ENCODE measurements at places on chromosomes 4 and X. TPM values are rescaled to one million over a fixed set of nuclear protein-coding genes. Genes with fewer than 3 reads are reported as not detected.

Gene RAB41
- total RNA-seq: not detected

Gene PROM1
- total RNA-seq: 4.9 TPM

Gene SHISA3
- 13.3 TPM for total RNA-seq

Gene DLG3
- total RNA-seq: 34.1 TPM

Gene ZMAT1
- 7.3 TPM for total RNA-seq

Gene GLUD2
- 0.18 TPM for total RNA-seq

Gene MGAT4D
- total RNA-seq: not detected

Gene NLGN3
- total RNA-seq: 7.4 TPM

Gene CLIC2
- total RNA-seq: not detected

Gene NRK
- 0.53 TPM for total RNA-seq

Gene IGBP1
- 49.3 TPM for total RNA-seq

Gene GAB1
- 63.9 TPM for total RNA-seq

Gene ERCC6L
- total RNA-seq: 2.9 TPM

Gene APLN
- 0.88 TPM for total RNA-seq

Gene NAA11
- total RNA-seq: not detected

Gene TMEM255A
- 3.1 TPM for total RNA-seq

Gene FABP2
- 5.5 TPM for total RNA-seq

Gene TSPAN5
- total RNA-seq: 24.4 TPM

Gene ERVMER34-1
- 2.9 TPM for total RNA-seq

Gene CHRNA9
- not detected for total RNA-seq

Gene CSAG3
- total RNA-seq: not detected

Gene HMX1
- not detected for total RNA-seq

Gene KIAA1210
- not detected for total RNA-seq

Gene HSFX4
- total RNA-seq: not detected

Gene MAGEA12
- total RNA-seq: not detected

Gene CLGN
- 9.1 TPM for total RNA-seq

Gene SLITRK2
- 0.09 TPM for total RNA-seq

Gene SPANXA1
- not detected for total RNA-seq

Gene PDCL2
- total RNA-seq: not detected

Gene ABLIM2
- total RNA-seq: 5.8 TPM

Gene NSG1
- total RNA-seq: 4.0 TPM

Gene NHSL2
- total RNA-seq: 5.9 TPM

Gene IQCM
- total RNA-seq: not detected

Gene TCEAL7
- total RNA-seq: 3.5 TPM

Gene ANKRD50
- 21.8 TPM for total RNA-seq

Gene IKBKG
- total RNA-seq: 15.1 TPM

Gene SYTL4
- 37.5 TPM for total RNA-seq

Gene MND1
- total RNA-seq: 12.6 TPM

Gene USP51
- 7.3 TPM for total RNA-seq

Gene ATP2B3
- total RNA-seq: 0.14 TPM

Gene ODAM
- total RNA-seq: 24.6 TPM

Gene FHDC1
- total RNA-seq: 0.18 TPM

Gene WDR17
- 0.95 TPM for total RNA-seq

Gene TMEM150C
- total RNA-seq: 5.6 TPM

Gene MBNL3
- 0.46 TPM for total RNA-seq

Gene PNMA3
- 19.7 TPM for total RNA-seq

Gene PTPN13
- 29.2 TPM for total RNA-seq

Gene MGARP
- total RNA-seq: 3.0 TPM

Gene CPLX1
- total RNA-seq: 0.92 TPM

Gene PRICKLE3
- total RNA-seq: 16.5 TPM

Gene CNKSR2
- total RNA-seq: 25.3 TPM

Gene CACNA1F
- total RNA-seq: 1.0 TPM

Gene SSX4B
- not detected for total RNA-seq

Gene TMPRSS11F
- not detected for total RNA-seq

Gene GAGE1
- total RNA-seq: not detected

Gene KCNE5
- total RNA-seq: 0.92 TPM

Data from cardiac muscle cell (in vitro differentiated cells and primary cell).